ENCODE measurements at places on chromosomes 2 and 18.

- peak; percentile 3 for DNase-seq
These were observed 1693.4 kb upstream of the SLC39A10 start for GRCh38 chr2:193963472-193964119.

DNA sequence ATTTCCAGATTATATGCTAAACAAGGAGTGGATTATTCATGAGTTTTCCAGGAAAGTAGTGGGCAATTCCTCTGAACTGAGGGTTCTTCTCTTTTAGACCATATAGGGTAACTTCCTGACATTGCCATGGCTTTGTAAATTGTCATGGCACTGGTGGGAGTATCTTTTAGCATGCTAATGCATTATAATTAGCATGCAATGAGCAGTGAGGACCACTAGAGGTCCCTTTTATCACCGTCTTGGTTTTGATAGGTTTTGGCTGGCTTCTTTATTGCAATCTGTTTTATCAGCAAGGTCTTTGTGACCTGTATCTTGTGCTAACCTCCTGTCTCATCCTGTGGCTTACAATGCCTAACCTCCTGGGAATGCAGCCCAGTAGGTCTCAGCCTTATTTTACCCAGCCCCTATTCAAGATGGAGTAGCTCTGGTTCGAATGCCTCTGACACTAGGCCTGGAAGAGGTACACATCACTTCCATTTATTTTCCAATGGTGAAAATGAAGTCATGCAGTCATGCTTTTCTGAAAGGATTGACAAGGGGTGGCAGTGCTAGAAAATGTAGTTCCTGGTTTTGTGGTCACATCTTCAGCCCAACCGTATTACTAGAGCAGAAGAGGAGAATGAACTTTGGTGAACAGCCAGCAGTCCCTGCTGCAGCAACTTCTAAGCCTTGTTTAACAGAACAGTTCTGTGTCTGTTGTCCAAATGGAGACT, 26.6 kb upstream of the ITGA4 start:
- DNase-seq = no peak

DNA sequence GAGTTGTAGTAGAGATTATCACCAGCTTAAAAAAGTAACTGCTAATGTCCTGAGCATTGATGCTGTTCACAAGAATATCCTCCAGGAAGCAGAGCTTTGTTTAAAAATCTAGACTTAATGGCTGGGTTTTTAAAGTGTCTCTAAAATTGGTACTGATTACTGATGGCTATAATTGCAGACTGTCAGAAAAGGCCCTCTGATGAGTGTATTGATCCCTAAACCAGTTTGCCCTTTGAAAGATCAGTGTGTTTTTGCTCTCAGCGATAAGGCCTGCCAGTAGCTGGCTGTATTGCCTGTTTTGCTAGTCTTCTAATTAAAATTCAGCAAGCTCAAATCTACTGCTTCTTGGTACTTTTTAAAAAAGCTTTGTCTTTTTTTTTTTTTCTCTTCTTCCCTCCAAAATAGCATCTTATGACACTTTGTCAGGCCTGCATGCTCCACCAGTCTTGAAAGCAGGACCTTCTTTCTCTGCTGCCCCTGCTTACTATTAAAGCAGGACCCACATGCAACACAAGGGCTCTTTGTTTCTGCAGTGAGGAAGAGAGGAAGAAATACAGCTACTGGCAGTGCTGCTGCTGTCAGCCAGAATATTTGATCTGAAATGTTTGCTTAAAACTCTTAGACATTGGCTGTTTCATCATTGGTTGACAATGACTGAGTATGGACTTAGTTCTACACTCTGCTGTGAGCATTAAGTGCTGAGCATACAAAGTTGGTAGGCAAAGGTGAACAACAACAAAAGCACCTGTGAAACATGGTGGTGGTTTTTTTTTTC, 1.8 kb downstream of the SEC11C start:
- DNase-seq = peak; percentile 83

GRCh38 chr2:46829231-46829995, 86.2 kb downstream of the MCFD2 start:
- no peak for DNase-seq

DNA sequence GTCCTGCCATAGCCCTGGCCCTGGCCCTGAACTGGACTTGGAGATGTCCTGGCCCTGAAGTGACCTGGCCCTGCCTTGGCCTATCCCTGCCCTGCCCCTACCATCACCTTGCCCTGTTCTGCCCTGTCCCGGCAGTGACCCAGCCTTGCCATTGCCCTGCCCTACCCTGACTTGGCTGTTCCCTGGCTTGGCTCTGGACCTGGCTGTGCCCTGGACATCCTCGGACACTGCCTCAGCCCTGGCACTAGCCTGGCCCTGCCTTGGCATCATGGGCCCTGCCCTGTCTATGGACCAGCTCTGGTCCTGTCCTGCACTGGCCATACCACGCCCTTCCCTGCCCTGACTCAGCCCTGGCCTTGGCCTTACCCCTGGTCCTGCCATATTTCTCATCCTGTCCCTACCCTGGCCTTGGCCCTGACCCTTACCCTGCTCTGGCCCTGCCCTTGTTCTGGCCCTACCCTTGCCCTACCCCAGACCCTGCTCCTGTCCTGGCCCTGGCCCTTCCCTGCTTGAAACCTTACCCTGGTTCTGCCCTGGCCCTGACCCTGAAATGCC, 6.1 kb upstream of the ANKRD62 start:
- DNase-seq = no peak

DNA sequence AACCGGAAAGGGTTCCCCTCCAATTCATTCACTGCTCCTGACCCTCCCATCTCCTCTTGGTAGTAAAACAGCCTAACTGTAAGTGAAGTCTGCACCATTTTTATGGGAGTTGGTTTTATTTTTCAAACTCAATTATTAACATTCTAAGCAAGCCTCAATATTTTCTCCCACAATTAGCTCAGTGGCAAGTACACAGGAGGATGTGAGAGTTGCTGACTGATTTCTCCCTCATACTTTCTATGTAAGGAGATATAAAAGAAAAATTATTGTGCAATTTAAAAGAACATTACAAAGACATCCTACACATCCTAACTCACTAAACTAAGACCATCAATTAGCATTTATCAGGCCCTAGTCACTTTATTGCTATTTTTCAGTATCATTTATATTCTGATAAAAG, 73.9 kb downstream of the PIAS2 start:
- no peak for DNase-seq
